Fibroblast of pulmonary artery (primary cell): ENCODE measurements at places on chromosomes 7 and 10.
A peak's percentile ranks its signal among the peaks of the same experiment; 100 is the strongest.

DNA sequence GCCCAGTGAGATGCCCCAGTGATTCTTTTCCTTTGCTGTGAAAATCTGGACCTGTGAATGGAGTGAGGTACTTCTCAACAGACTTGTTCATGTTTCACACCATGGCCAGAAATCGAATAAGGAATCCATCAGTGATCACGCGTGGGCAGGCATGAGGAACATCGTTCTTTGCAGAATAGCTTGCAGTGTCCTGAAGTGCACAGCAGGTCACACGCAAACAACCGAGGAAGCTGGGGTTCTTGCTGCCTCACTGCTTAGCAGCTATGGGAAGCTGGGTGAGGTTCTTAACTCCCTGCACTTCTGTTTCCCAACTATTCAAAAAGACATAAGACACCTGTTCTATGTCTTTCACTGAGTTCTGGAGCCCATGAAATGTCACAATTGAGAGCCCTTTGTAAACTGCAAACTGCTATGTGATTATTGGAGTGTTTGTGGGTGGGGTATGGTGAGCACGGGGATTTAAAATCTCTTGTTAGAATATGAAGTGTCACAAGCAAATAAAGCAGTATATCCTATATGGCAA, 253.4 kb downstream of the KIAA1217 start:
- DNase-seq, result no peak

- DNase-seq, result peak; percentile 64
Observed at GRCh38 chr10:70432101-70432500, 9.4 kb downstream of the NODAL start.

DNA sequence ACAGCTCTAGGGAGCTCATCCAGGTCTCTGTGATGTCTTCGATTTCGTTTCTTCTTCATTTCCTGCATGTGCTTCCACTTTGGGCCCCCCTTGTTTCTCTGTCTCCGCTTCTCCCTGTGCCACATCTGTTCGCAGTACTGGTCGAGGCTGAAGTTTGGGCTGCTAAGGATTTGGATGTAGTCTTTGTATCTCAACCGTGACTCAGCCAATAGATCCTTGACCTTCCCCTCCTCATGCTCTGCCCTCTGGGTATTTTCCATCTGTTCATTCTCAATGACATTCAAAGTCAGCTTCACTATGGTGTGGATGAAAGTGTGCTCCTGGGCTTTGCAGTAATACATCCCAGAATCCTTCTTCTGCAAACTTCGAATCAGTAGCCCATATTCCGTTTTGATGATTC, 187.4 kb downstream of the SEMA3D start:
- DNase-seq, result no peak

- DNase-seq, result no peak
Observed at GRCh38 chr10:66882271-66882670, 43.6 kb upstream of the LRRTM3 start.

DNA sequence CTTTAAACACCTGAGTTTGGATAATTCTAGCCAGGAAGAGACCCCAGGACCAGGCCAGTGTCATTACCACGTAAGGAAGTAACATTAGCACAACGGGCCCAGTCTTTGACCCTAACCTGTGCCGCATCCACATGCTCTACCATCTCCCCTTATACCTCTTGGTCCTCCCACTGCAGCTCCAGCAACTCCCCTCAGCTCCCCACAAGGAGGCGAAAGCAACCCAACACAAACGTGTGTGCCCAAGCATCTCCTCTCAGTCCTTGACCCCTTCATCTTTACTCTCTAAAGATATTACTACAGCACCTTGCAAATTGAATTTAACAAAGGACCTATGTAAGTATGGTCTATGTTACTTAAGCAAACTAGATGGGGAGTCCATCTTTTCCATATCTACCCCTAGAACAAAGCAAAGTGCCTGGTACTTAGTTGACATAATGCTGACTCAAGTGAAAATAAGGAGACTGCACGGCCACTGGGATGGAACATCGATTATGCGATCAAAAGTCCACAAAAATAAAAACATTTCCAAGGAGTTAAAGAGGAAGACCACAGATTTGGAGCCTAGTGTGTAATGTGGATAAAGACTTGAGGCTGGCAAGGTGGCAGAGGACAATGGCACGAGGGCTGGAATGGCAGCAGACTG, 147.7 kb downstream of the JAZF1 start:
- DNase-seq, result no peak

- no peak for DNase-seq
Observed at GRCh38 chr7:74029089-74029785, 1.3 kb downstream of the ELN start.

GRCh38 chr10:99921948-99922347, 87.8 kb downstream of the DNMBP start:
- DNase-seq, result no peak

DNA sequence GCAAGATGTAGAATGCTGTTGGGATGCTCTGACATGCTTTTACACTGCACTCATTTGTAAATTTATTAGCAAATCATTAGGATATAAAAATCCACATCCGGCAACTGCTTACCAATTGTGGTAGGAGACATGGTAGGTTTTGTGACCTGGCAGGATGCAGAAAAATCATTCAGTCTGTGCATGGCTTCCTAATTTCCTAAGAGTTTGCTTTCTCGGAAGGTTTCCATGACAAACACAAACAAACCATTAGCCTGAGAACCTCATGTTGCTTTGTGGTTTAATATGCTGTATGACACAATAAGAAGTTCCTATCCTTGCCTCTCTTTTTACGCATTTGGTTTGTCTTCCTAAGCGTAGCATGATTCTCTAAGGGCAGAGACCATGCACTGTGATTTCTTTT, 14.7 kb upstream of the LMBR1 start:
- no peak for DNase-seq

- DNase-seq, result no peak
Observed at GRCh38 chr7:123329988-123330643, 130.3 kb upstream of the SLC13A1 start.

GRCh38 chr10:128095027-128095752, 31.0 kb downstream of the MKI67 start:
- DNase-seq, result no peak

DNA sequence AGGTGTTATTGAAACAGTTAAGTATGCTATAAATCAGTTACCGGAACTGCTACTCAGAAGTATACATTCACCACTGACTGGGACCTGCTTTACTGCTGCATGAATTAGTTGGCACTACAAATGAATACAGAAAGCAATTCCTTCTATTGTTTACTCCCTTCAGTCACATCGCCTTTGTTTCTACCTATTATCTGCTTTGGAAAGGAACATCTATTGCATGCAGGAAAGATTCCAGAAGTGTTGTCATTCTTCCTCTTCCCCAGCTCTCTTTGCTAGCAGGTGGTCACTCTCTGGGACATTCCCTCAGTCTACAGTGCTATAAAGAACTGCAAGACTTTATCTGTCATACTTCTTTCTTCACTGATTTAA, 131.3 kb downstream of the ANK3 start:
- no peak for DNase-seq

DNA sequence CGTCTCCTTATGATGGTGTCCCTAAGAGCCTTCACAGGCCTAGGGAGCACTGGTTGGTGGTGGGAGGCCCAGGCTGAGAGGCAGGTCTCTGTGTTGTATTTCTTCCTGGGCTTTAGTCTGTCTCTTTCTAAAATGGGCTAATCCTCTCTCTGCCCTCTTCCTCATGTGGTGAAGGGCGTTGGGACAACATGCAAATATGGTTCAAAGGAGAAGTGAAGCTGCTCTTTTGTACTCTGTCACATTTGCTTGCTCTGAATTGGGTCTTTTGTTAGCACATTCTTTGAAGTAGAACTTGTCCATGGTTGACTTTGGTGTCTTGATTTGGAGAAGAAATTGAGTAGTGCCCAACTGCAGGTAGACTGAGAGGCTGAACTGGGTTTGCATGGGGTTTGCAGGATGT, 814 bp downstream of the HK1 start:
- DNase-seq, result no peak

DNA sequence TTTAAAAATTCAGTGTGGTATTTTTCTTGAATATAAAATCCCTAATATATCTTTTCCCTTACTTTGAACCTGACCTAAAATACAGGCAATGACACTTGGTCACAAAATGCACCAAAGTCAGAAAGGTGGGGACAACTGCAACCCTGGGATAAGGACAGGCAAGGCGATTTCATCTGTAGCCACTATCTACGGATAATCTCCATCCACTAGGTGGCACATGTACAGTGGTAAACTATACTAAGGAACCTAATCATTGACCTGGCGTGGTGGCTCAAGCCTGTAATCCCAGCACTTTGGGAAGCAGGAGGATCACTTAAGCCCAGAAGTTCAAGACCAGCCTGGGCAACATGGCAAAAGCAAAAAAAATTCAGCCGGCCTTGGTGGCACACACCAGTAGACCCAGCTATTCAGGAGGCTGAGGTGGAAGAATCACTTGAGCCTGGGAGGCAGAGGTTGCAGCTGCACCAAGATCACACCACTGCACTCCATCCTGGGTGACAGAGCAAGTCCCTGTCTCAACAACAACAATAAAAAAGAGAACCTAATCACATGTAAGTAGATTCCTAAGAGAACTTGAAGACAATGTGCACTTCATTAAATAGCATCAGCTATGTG, 98.9 kb downstream of the KMT2C start:
- peak; percentile 52 for DNase-seq

- no peak for DNase-seq
Observed at GRCh38 chr7:128221929-128222403, 19.1 kb upstream of the LEP start.

GRCh38 chr7:92837000-92837749, 802 bp upstream of the CDK6 start:
- peak; percentile 50 for DNase-seq

DNA sequence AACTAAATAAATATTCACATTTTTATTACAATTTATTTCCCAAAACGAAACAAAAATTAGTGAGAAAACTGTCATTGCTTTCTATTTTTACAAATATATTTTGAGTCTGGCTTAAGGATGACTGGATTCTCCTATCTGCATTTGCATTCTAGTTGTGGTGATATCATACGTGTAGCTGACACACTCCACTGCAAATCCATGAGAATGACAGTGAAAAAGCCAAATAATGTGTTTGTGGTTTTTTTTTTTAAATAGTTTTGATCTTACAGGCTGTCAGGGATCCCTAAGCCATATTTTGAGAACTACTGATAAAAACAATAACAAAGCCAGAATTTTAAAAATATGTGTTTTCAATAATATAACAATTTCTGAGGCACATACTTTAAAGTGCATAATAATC, 5.8 kb upstream of the STAMBPL1 start:
- DNase-seq, result no peak

- no peak for DNase-seq
Observed at GRCh38 chr7:4178416-4178815, 503.7 kb upstream of the FOXK1 start.

DNA sequence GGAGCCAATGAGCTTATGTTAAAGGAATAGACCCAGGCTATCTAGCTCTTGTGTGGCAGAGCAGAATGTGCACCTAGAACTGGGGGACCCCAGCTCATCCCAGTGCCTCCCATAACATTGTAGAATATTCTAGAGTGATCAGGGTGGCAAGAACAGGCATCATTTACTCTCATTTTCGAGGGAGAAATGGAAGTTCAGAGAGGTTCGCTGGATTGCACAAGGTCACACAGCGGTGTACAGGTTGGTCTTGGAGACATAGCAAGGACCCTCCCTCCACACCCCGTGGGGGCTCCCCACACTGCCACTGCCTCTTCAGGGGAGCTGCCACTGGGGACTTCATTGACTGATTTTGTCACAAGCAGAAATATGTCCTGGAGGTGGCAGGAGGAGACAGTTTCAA, 8.9 kb downstream of the MUC12 start:
- no peak for DNase-seq

GRCh38 chr10:80609331-80609730, 71.6 kb downstream of the SH2D4B start:
- DNase-seq, result peak; percentile 1

GRCh38 chr10:108696792-108697477, 1226.4 kb downstream of the XPNPEP1 start:
- DNase-seq, result no peak

GRCh38 chr10:131689016-131689415, 211.8 kb upstream of the PPP2R2D start:
- no peak for DNase-seq

- peak; percentile 23 for DNase-seq
Observed at GRCh38 chr7:132536654-132537395, 39.4 kb downstream of the PLXNA4 start.

GRCh38 chr10:132958883-132959558, 16.7 kb upstream of the CFAP46 start:
- no peak for DNase-seq

- peak; percentile 2 for DNase-seq
Observed at GRCh38 chr7:159068488-159068811, 76.2 kb downstream of the VIPR2 start.

- DNase-seq, result no peak
Observed at GRCh38 chr7:116145245-116145852, 65.0 kb upstream of the TES start.

GRCh38 chr10:48623607-48624132, 18.8 kb upstream of the ARHGAP22 start:
- no peak for DNase-seq

- DNase-seq, result no peak
Observed at GRCh38 chr7:158849442-158849767, 7.0 kb upstream of the DYNC2I1 start.

GRCh38 chr7:40786909-40787308, 652.1 kb downstream of the SUGCT start:
- DNase-seq, result no peak

- DNase-seq, result no peak
Observed at GRCh38 chr7:325051-325798, 35.3 kb downstream of the FOXL3 start.

GRCh38 chr10:87960230-87960629, 96.8 kb downstream of the PTEN start:
- peak; percentile 31 for DNase-seq

DNA sequence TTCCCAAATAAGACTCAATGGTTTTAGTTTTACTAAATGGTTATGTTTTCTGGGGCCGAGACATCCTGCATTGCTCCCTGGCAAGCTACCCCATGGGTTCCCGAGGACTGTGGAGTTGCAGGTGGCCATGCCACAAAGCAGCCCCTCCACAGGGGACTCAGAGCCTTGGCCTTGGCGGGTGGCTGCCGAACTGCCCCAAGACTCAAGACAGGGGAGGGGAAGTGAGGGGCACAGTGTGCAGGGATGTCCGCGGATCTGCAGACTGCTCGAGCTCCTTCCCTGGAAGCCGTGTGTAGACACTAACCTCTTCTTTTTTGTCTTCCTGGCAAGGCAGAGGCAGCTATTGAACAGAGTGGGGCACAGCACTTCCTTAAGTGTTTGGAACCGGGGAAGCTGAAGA, 154.6 kb downstream of the EBF3 start:
- no peak for DNase-seq

- peak; percentile 2 for DNase-seq
Observed at GRCh38 chr7:19482628-19483027, 226.2 kb downstream of the POLR1F start.
